ENCODE measurements at places on chromosomes 7 and 10.
A peak's percentile ranks its signal among the peaks of the same experiment; 100 is the strongest.

DNA sequence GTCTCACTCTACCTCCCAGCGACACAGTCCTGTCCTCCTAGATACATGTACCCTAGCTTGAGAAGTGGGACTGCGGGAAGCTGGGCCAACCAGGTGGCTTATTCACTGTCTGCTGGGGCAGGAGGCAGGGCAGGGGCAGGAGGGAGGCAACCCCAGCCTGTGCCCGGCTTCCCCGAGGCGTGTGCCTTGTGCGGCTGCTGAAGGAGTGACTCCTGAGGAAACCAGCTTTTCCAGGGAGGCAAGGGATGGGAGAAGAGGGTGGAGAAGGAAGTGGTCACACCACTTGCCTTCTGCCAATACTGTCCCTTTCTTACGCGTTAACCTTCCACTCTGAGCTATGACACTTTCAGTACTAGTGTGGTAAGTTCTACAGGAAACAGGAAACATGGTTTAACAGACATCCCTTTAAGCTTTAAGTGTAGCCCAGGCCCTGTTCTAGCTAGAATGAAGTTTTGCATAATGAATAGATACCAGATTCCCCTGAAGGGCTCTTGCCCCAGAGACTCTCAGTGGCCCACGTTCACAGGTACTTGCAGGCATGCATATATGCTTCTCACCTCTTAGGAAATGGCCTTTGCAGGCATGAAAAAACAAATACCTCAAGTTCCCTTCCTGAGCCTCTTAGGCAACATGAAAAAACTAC, 40.6 kb downstream of the SYPL1 start:
- peak; percentile 56 for DNase-seq

GRCh38 chr7:81140775-81141174, 221.9 kb upstream of the SEMA3C start:
- no peak for DNase-seq

DNA sequence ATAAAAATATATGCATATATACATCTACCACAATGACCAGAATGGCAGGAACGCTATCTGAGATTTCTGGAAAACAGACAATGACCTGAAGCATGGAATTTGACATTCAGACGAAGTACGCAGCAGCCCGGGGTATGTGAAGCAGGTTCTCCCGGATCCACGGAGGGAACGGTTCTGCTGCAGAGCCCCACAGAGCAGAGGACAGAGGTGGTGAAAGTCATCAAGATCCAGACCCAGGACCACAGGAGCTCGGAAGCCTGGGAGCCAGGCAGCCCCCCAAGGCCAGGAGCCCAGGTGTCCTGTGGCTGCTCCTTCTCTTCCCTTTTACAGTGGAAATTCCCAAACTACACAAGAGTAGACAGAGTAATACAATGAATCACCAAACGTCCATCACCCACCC, 42.1 kb upstream of the DNAAF5 start:
- DNase-seq, result no peak

GRCh38 chr7:130491841-130492522, at the start of gene MEST:
TSS of gene MEST (plus strand) at chr7:130492085. CDS start at chr7:130492314, 229 bp downstream.
- DNase-seq, result no peak

GRCh38 chr7:157737151-157738065, 400.6 kb downstream of the DNAJB6 start:
- DNase-seq, result no peak

GRCh38 chr10:131358741-131359442, 47.4 kb upstream of the TCERG1L start:
- no peak for DNase-seq

GRCh38 chr7:70479153-70480021, 652.6 kb upstream of the GALNT17 start:
- no peak for DNase-seq

DNA sequence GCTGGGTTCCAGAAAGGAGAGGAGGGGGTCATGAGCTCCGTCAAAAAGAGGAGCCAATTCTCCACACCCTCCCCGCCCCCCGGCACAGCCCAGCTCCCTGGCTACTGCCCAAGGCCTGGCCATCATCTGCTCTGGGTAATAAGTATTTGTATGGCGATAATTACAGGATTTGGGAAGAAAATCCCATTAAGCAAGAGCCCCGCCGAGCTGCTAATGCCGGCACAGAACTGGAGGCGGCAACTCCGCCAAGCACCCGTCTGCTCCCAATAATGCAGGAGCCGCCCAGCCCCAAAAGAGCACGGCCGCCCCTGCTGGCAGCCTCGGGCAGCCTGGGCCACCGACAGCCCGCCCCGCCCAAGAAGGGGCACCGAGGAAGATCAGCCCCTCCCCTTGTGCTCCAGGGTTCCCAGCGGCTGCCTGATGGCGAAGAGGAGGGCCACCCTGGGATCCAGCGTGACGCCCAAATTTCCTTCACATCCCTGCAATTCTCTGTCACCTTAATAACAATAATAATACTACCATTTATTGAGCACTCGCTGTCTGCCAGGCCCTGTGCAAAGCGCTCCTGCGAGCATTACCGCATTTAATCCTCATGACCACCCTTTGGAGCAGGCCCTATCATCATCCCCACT, 5.9 kb downstream of the SLIT1 start:
- no peak for DNase-seq

- DNase-seq, result no peak
Observed at GRCh38 chr10:16773334-16773733, 43.9 kb downstream of the RSU1 start.

DNA sequence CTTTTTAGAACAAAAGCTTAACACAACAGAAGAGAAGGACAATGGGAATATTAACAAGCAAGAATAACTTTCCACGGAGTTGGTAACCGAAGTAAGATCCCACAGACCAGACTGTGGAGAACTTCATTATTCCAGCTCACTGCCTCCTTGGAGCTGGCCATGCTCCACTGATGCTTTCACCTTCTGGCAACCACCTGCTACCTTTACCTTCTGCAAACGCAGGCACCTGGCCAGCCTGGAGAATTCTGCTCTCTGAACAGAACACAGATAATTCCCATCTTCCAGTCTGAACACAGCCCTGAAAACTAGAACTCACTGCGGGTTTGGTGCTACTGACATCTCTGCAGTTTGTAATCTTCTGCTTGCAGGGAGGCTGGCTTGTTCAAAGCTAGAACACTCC, 66.5 kb downstream of the JAZF1 start:
- no peak for DNase-seq

DNA sequence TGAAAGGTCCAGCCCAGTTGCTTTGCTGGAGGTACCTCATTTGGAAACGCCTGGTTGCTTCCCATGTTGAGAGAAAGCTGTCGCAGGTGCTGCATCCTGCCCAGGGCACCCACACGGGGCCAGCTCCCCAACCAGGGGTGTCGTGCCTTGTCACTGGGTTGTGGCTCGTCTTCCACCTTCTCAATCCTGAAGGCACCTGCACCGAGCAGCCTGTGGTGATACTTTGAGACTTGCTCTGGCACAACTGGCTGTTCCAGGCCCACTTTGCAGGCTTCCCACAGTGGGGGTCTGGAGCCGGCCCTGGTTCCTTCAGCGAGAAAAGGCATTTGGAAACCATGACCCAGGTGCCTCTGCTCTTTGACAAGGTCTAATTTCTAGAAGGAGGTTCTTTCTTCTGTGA, 197.3 kb upstream of the PPP2R2D start:
- no peak for DNase-seq

- DNase-seq, result no peak
Observed at GRCh38 chr7:11613292-11613930, 218.6 kb downstream of the THSD7A start.

DNA sequence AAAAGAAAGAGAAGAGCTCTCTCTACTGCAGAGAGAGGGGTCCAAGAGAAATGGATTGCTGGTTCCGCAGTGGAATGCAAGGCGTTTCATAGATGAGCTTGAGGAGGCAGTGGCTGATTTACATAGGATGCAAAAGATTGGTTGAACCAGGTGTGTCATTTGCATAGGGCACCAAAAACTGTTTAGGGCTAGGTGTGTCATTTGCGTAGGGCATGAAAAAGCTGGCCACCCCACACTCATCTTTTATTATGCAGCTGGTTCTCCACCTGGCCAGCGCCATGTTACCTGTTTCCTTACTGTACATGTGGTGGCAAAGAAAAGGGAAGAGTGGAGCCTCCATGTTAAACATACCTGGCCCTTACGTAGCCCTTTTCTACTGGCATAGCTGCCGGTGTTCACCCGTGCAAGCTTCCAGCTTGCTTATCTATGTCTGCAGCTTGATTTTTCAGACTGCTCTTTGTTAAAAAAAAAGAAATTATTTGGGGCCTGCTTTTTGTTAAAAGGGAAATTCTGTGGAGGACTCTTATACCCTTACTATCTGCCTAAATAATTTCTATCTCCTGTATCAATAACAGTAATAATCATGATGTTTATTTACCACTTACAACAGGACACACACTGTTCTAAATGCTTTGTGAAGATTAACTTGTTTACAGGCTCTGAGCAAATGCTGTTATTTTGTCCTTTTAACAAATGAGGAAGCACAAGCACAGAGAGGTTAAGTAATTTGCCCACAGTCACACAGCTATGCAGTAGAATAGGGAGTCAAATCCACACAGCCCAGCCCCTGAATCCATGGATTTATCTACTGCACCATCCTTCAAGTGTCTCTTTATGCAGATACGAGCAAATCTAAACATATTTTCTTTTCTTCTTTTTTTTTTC, 33.3 kb downstream of the CASP7 start:
- DNase-seq, result no peak

DNA sequence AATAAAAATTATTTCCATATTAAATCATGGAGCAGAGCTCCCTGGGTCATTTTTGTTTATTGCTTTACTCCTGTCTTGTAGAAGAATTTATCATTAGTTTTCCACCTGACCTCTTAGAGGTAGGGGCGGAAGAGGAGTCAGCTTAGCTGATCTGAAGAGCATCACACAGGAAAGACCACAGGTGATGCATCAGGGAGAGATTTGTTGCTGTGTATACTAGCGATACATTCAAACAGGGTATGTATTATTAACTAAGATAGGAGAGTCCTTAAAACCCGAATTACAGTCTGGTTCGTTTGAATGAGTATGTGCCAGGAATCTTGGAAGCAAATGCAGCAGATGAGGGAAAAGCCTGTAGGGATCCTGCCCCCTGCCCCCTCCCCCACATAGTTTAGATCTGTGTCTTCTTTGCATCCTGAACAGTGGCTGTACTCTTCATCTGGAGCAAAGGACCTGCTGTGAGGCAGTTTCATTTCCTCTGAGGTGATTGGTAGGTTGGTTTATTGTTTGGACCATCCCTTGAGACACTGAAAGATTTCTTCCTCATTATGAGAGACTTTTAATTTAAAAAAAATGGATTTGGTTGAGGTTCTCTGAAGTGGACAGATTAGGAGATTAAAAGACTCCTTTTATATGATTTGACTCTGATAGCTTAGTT, 177.0 kb downstream of the SND1 start:
- DNase-seq, result no peak

GRCh38 chr7:47337531-47337930, 244.4 kb downstream of the TNS3 start:
- peak; percentile 14 for DNase-seq

- DNase-seq, result no peak
Observed at GRCh38 chr10:103637927-103638557, 144.5 kb downstream of the NEURL1 start.

DNA sequence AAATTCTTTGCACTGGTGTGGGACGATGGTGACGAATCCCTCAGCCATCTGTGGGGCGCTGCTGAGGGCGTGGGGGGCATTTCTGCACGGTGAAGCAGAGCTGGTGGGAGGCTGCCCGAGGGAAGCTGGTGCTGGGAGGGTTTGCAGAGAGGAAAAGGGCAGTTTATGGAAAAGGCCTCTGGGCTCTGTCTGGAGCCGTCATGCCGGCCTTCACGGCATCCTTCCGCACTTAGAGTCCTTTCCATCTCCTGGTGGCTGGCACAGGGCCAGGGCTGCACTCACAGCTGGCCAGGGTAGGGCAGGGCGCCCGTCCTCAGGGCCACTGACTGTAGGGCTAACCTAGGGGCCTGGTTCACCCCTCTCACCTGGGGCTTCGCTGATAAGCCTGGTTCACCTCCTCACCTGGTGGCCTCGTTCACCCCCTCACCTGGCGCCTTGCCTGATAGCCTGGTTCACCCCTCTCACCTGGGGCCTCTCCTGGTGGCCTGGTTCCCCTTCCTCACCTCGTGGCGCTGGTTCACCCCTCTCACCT, 598 bp upstream of the AMZ1 start:
- DNase-seq, result no peak

DNA sequence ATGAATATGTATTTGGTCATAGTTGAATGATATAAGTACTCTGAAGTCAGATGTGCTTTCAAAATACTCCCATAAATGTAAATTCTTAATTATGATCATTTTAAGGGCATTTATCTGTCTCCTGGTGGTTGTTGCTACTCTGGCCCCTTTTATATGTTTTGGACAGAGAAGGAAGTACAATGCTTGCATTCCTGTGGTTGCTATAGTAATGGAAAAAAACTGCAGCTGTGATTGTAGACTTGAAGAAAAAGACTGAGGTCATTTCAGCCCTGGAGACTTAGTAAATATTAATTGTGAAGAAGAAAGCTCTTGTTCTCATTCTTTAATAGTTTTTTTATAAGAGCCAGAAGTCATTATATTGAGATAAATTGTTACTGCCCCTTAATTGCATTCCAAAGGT, 70.2 kb upstream of the FERD3L start:
- no peak for DNase-seq

DNA sequence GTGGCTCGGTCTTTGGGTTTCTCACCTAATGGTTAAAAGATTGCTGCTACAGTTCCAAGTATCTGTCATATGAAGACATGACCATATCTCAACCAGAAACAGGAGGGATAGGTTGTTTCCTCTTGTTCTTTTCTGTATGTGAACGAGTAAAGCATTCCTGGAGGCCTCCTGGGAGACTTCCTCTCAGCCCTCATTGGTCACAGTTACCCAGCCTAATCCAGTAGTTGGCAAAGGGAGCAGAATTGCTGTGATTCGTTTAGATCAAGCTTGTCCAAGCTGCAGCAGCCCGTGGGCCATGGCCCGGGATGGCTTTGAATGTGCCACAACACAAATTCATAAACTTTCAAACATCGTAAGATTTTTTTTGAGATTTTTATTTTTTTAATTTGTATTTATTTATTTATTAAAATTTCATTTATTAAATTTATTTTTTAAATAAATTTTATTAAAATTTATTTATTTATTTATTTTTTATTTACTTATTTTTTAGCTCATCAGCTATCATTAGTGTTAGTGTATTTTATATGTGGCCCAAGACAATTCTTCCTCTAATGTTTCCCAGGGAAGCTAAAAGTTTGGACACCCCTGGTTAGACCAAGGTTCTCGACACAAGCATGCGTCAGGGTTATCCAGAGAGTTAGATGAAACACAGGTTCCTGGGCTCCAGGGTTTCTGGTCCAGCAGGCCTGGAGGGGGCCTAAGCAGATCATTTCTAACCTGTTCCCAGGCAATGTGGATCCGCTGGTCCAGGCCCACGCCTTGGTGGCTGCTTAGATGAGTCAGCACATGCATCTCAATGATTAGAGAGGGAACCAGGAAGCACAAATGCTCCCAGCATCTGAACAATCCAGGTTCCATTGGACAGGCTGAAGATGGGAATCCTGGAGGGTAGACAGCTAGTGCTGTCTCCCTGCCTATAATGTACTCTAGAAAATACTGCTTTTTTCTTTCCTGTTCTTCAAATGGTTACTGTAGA, 25.6 kb downstream of the CDC123 start:
- no peak for DNase-seq

- no peak for DNase-seq
Observed at GRCh38 chr7:13540429-13540828, 449.0 kb downstream of the ETV1 start.

GRCh38 chr10:104059364-104059763, 26.3 kb downstream of the COL17A1 start:
- no peak for DNase-seq

- DNase-seq, result no peak
Observed at GRCh38 chr7:70893422-70893821, 238.5 kb upstream of the GALNT17 start.
